ENCODE measurements at places on chromosomes 12 and 14.

DNA sequence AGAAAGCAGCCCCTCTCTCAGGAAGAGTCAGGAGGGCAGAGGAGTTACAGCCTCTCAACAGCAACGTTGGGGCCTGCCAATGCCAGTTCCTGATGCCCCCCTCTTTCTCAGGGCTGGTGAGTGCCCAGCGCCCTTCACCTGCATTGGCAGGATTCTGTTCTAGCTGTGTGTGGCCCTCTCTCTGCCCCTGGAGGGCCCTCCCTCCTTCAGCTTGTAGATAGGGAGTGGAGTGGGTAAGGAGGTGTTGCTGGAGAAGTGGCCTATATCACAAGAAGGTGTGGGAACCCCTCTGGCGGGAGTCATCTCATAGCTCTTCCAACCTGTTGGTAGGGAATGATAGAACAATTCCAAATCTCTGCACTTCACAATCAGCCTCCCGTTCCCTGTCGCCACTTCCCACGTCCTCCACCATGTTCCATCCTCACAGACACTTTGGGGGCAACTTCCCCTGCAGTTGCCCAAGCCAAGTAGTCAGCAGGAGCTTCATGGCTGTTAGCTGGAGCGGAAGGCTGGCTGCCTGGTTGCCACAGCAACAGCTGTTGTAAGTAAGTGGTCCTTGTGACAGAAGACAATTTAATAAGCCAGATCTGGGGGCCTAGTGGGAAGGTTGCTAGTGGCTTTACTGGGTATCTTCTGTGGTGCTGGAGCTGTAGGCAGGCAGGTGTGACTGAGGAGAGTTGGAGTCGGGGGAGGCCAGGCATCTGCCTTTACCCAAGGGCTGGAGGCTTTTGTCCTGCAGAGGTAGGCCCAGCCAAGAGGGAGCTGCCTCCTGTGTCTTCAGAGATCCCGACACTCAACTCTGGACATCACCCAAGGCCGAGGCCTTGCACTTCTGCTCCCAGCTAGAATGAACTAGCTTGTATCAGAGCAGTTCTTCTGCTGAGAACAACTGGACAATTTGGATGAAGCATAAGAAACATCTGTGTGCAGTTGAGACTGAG is 38.4 kb downstream of the GALNT16 start:
- no peak for DNase-seq

GRCh38 chr14:77730976-77731497 is 23.1 kb downstream of the SLIRP start:
- DNase-seq: no peak

GRCh38 chr14:83614956-83615355 is 1915.0 kb upstream of the FLRT2 start:
- DNase-seq: no peak

GRCh38 chr12:46549527-46550265 is 177.1 kb upstream of the SLC38A2 start:
- no peak for DNase-seq

- DNase-seq: no peak
These were observed 38.8 kb upstream of the ATF7IP start for GRCh38 chr12:14326699-14327098.

- DNase-seq: no peak
These were observed 21.0 kb downstream of the C12orf75 start for GRCh38 chr12:105351523-105351922.

DNA sequence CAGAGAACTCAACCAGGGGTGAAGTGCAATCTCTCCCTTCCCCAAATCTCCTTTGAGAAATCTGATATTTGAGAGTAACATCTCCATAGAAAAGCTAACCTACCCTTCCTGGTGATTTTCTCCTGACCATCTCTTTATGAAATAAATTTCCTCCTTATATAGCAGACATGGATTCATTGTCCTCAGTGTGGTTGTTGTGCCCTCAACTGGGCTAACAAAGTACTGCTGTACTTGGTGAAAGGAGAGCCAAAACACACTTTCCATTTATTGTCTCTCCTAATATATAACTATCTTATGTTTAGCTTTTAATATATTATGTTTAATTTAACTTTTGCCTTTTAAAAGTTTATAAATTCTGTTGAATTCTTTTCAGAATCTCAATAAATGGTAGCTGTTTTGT is 65.1 kb upstream of the SLCO1B1 start:
- no peak for DNase-seq

DNA sequence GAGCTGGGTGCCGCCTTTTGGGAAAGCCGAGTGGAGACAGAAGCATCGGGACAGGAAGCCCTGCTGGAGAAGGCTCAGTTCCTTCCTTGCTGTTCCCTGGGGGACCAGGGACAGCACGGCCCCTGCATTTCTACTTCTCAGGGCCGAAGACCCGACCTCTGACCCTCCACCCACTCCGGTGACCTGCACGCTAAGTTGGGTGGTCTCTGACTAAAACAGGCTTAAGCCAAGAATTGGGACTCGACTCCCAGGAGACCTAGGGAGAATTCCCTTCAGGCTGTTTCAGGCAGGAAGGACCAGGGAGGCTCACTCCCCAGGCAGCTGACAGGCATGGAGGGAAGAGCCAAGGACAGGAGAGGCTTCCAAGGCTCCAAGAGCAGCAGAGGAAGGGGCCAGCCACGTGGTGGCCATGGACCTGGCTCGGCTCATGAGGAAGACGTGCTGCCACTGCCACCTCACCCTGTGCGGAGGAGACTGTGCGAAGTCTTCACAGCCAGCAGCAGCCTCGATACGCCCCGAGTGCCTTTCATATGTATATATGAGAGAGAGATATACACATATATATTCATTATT is 43.9 kb downstream of the DCAF4 start:
- DNase-seq: no peak

- DNase-seq: no peak
These were observed 538.7 kb upstream of the ATXN7L3B start for GRCh38 chr12:73998894-73999293.

DNA sequence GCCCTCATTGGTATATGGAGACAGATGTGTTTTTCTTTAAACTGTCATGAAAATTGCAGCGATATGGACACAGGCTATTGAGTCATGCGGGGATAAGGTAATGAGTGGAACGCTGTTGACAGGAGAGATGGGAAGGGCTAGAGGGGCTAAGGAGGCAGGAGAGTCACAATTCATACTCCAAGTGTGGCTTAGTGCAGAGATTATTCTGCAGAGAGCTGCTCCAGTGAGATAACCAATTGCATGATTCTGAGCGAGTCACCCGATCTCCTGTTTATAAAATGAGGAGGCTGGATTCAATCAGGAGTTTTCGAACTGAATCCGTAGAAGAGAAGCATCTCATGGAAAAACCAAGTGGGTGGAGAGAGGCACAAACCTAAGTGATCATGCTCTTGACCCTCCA is 106.4 kb upstream of the PLEKHG7 start:
- no peak for DNase-seq

GRCh38 chr12:10392394-10392930 is 2.6 kb upstream of the KLRK1 start:
- no peak for DNase-seq

DNA sequence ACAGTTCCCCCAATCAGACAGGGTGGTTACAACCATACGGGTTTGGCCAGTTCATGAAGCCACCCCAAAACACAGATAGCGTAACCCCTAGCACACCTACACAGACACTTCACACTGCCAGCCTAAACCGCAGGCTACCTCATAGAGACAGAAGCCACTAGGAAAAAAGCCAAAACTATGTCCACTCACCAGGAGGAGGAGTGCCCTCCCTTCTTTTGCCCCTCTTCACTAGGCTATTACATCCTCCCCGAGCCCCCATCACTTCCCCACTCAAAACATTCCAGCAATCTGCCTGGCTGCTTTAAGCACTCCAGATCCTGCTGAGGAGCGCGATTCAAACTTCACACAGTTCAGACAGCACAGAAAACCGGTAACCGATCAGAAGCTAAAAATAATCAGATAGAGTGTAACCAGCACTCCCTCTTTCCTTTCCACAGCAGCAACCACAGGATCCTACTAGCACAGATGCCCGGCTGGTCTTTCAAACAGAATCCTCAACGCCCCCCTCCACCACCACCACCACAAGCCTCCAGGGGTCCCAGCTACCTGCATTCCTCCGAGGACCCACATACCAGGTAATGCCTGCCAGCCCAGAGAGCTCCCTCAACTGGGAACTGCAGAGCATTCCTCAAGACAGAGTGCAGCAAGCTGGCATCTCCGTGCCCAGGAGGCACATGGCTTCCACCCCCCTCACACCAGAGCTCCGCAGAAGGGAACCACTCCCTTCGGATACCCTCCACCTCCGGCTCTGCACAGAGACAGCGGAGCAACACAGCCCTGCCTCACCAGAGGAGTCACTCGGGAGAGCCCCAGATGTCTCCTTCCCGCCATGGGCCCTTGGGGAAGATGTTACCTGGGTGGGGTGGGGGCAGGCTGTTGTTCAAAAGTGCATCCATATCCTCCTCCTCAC is 1.5 kb downstream of the CHD4 start:
- DNase-seq: no peak

- no peak for DNase-seq
These were observed 8.3 kb upstream of the SERPINA1 start for GRCh38 chr14:94396628-94397225.

DNA sequence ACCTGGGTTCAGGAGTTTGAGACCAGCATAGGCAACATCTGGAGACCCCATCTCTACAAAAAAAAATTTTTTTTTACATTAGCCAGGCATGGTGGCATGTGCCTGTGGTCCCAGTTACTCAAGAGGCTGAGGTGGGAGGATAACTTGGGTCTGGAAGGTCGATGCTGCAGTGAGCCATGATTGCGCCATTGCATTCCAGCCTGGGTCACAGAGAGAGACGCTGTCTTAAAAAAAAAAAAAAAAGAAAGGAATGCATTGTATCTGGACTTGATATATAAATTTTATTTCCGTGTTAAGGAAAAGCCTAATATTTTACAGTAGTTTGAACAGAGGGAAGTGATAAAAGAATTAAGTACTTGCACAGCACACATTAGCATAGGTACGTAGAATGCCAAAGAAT is 97.2 kb downstream of the ZC3H14 start:
- DNase-seq: no peak

DNA sequence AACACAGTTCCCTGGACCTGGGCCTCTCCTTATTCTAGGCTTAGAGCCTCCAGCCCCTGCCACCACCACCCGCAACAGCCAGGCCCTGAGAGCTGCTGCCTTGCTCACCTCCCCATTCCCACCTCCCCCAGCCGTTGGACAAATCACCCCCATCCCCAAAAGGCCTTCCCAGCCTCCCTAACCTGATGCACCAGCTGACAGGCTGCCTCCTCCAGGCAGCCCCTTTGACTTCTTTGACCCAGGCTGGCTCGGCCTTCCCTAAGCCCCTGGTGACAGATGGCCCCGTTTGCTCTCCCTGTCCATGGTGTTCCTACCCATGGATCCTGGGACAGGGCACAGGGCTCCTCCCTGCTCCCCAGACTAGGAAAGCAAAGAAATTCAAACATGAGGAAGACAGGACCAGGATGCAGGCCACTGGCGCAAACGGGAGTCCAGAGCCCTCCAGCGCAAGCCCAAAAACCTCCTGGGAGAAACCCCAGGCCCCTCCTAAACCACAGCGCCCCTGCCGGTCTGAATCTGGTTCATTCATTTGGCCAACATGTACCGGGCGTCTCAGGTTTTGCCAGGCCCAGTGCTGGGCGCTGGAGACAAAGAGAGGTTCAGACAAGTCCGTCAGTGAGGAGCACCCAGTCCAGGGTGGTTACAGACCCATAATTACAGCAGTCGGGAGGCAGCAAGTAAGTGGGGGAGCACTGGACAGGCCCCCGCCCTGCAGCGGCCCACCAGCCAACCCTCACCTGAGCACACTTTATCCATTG is 2.4 kb downstream of the AKT1 start:
- no peak for DNase-seq

DNA sequence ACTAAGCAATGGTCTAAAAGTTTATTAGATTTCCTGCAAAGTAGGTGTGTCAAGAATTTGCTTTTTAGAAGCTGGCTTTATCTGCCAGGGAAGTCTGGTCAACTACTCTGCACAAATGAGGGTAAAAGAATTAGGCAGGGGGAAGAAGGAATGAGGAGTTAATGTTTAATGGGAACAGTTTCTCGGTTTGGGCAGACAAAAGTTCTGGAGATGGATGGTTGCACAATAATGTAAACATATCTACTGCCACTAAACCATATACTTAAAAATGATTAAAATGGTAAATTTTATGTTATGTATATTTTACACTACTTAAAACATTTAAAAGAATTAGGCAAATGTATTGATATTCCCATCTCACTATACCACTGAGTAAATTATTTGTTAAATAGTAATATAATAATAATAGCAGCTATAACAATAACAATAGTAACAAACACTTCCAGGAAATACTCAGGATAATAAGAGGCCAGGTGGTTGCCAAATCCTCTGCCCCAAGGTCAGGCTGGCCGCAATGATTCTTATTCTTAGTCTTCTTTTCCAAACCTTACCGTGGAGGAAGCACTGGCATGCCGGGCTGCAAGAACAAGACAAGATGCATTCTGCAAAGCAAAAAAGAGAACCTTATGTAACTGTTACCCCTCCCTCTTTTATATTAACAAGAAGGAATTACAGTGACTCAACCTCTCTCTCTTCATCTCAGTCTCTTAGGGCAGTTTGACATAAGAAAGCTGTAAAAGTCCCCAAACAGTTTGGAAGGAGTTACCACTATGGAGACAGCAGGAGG is 13.9 kb downstream of the CS start:
- DNase-seq: no peak

DNA sequence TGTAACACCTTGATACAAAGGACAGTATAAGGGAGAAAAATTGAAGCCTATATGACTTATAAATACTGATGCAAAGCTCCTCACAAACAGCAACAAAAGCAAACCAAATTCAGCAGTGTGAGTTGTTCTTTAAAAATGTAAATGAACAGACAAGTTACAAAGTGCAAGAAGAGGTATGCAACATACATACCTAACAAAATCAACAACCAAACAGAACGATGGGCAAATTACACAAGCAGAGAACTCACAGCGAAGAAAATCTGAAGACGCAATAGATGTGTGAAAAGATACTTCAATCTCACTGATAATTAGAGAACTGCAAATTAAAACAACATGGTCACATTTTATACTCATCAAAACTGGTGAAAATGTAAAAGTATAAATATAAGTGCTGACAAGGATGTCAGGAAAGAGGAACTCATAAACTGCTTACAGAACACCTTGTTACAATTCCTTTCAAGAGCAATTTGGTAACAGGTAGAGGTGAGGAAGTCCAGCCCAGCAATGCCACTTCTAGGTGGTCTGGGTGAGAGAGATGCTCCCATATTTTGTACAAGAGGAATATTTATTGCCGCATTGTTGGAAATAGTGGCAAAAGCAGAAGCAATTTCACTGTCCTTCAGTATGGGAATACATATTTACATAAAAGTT is 47.3 kb downstream of the CORO1C start:
- DNase-seq: no peak

- DNase-seq: no peak
These were observed 88.3 kb downstream of the RPS29 start for GRCh38 chr14:49497725-49498348.
